ENCODE measurements at places on chromosomes 7 and 10.

DNA sequence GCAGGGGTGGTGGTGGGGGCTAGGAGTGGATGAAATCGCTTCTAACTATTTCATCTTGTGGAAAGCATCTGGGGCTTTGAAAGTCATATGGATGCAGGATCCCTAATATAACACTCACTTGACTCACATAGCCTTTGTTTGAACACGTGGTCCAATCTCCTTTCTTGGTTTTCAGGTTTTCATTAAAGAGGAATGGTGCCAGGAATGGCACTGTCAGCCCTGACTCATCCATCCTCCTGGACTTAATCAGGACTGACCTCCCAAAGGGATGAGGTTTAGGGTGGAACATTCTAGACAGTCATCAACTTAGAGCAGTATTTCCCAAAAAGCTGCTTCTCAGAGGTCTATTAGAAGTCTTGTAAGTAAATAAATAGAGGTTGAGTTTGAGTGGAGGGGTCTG lies 162.0 kb upstream of the PLXNA4 start:
- no peak for DNase-seq

DNA sequence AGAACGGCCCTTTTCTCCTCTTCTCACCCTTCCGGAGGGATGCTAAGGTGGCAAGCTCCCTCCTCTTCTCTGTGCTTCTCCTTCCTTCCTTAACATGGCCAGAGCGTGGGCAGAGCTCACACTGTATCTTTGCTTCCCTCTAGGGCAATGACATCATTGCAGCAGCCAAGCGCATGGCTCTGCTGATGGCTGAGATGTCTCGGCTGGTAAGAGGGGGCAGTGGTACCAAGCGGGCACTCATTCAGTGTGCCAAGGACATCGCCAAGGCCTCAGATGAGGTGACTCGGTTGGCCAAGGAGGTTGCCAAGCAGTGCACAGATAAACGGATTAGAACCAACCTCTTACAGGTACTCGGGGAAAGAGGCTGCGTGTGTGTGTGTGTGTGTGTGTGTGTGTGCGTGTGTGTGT lies 36.6 kb downstream of the AP3M1 start:
- DNase-seq: no peak

- DNase-seq: no peak
Observed at GRCh38 chr7:115748123-115748738, 282.3 kb downstream of the TFEC start.

DNA sequence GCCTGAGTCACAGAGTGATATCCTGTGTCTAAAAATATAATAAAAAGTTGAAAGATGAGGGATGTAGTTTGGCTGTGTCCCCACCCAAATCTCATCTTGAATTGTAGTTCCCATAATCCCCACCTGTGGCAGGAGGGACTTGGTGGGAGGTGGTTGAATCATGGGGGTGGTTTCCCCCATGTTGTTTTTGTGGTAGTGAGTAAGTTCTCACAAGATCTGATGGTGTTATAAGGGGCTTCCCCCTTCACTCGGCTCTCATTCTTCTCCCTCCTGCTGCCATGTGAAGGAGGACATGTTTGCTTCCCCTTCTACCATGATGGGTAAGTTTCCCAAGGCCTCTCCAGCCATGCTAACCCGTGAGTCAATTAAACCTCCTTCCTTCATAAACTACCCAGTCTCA lies 25.1 kb upstream of the UBE3C start:
- no peak for DNase-seq

DNA sequence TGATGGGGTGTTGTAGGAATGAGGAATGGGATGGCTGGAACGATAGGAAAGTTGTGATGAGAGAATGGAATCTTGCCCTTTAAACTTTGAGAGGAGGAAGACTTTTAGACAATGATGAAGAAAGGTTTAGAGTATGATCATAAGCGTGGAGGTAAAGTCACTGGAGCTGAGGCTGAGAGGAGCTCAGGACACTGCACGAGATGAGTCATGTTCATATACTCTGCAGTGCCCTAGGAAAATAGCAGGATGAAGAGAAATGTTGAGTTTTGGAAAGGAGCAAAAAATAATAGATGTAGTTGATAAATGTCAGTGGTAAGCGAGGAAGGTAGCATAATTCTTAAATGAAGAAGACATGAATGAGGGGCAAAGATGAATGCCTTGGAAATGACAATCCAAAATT lies 28.3 kb upstream of the CUL1 start:
- DNase-seq: no peak

DNA sequence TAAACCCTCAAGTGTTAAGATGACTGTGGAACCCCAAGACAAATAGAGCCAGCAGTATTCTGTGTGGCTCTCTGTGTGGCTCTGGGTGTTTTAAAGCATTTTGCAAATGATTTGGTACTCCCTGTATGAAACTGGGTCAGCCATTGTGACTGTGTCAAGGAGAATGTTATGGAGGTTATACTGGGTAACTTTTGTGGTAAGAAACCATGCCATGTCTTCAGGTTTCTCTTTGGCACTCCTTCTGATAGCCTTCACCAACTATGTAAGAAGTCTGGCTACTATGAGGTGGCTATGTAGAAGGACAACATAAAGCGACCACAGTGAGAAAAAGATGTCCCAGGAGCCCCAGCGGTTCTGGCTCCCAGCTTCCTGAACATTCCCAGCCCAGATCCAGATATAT lies 226.6 kb upstream of the RHOBTB1 start:
- DNase-seq: no peak

GRCh38 chr10:59133841-59134593 lies 42.4 kb upstream of the PHYHIPL start:
- DNase-seq: peak; percentile 14

DNA sequence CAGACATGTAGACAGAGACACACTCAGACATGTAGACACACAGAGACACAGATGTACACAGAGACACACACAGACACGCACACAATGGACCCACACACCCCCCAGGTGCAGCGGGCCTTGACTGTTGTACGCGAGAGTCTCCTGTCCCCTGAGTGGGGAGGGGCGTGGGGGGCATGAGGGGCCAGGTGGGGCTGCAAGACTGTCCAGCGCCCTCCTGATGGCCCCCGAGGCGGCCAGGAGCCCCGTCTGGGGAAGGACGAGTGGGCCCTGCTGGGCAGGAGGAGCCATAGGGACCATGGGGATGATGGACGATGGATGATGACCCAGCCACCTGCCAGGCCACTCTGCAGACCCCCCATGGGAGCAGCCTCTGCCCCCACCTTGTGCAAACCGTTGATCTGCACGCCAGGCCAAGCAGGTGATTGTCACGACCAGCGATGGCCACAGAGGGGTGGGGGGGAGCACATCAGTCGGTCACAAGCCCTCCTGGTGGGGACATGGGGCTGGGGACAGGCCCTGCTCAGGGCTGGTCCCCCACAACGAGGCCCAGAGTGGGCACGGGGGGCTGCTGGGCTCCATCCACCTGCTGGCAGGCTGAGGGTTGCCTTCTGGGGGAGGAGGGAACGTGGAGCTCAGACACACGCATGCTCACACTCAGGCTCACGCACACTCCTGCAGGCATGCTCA lies 11.6 kb downstream of the VENTX start:
- DNase-seq: no peak

DNA sequence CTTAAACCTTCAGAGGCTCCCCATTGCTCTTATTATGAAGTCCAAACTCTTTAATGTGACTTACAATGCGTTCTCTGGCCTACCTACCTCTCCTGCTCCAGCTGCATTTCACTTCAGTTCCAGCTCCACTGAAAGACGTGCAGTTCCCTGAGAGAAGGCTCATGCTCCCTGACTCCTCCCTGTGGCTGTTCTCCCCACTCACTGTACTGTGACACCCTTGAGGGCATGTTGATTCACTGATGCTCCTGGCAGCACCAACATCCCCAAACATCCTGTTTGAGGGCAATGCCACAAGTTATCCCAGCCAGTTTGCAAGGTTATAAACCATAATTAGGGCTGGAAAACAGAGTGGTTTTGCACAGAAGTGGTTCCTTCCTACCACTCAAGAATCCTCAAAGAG lies 111.2 kb downstream of the LSM5 start:
- DNase-seq: no peak

DNA sequence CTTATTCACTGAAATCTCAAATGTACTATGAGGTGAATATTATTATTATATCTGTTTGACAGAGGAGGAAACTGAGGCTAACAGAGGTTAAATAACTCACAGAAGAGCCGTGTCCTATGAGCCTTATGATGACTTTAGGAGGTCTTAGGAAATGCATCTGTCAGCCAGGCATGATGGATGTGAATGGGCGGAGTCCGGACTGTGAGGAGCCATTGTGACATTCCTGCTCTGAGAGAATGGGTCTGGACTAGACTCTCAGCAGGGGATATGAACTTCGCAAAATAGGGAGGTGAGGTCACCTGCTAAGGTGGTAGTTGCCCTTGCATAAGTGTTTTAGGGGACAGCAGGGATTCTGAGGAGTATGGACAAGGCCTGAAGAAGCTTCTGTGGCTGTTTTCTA lies 153.6 kb downstream of the TMEM178B start:
- peak; percentile 26 for DNase-seq

Data from eye (tissue), 1 donor.